ENCODE measurements at places on chromosomes 4 and X.
A peak's percentile ranks its signal among the peaks of the same experiment; 100 is the strongest.

DNA sequence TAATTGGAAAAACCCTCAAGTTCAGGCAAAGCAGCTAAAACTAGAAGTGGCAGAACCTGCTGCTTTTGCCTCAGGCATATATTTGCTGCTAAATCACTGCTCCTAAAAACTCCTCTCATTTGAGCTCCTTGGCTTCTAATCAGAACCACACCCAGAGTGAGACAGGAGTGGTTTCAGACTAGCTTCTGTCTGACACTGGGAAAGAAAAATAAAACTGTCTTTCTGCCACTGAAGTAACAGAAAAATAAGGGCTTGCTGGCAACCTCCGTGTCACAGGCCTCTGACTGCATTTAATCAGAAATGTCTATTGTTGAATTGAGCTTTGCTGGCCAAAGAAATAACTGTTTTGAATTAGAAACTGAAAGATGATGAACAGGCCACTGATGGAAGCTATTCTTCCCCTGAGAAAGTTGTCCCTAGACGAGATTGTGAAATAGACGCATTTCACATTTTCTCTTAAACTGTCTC is 52.1 kb upstream of the RAP2C start:
- no peak for DNase-seq

DNA sequence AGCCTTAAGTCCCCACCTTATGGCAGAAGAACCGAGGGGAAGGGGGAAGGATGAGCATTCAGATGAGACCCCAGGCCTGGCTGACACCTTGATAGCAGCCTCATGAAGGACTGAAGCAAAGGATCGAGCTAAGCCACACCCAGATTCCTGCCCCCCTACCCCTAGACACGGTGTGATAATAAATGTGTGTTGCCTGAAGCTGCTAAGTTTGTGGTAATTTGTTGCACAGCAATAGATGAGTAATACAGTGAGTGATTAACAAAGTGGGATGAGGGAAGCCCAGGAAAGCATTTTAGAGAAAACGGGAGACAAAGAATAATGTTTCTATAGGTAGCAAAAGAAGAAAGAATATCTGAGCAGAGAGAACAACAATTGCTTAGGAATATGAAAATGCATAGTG is 404.2 kb downstream of the MID1IP1 start:
- DNase-seq, result no peak

GRCh38 chr4:31592293-31592692 is 872.1 kb downstream of the PCDH7 start:
- no peak for DNase-seq

GRCh38 chr4:54255881-54256280 is 26.8 kb downstream of the PDGFRA start:
- no peak for DNase-seq

- DNase-seq, result no peak
Measured at GRCh38 chr4:14452764-14453163, 549.5 kb upstream of the CPEB2 start.

DNA sequence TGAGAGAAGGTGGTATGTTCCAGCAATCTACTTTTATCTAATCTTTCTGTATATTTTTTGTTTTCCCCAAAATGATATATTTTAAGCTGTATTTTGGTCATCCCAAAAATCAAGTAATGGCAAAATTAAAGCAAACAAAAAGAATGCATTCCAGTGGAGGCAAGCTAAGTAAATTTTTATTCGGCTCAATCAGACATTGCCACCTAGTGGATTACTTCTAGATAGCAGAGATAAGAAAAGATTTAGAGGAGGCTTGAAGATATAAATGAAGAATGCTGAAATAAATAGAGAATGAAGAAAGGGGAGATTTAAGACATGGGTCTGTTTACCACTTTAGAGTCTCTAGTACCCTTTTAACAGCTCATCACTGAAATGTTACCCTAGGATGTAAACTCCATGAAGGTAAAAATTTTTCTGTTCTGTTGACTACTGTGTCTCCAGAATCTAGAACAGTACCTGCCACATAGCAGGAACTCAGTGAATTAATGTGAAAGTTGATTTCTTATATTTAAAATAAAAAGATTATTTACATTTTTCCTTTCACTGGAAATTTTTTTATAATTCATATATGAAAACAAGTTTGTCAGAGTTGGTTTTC is 110.9 kb upstream of the ANK2 start:
- peak; percentile 46 for DNase-seq

DNA sequence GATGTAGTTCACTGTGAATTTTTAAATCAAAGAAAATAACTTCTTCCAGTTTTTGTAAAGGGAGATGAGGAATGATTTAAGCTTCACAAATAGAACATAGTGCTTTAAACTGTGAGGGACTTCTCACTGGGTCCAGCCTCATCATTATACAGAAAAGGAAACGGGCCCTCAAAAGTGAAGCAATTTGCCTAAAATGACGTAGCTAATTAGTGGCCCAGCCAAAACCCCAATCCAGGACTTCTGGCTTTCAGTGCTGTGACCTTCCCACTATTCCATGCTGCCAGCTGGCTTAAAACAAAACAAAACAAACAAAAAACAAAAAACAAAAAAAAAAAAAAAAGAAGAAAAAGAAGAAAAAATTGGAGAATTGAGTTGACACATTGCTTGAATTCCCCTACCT is 45.0 kb upstream of the STOX2 start:
- no peak for DNase-seq

GRCh38 chr4:10164877-10165283 is 48.3 kb upstream of the WDR1 start:
- peak; percentile 31 for DNase-seq

GRCh38 chr4:11650801-11651596 is 222.3 kb upstream of the HS3ST1 start:
- no peak for DNase-seq

- no peak for DNase-seq
Measured at GRCh38 chrX:154016366-154017076, 3.2 kb downstream of the IRAK1 start.

DNA sequence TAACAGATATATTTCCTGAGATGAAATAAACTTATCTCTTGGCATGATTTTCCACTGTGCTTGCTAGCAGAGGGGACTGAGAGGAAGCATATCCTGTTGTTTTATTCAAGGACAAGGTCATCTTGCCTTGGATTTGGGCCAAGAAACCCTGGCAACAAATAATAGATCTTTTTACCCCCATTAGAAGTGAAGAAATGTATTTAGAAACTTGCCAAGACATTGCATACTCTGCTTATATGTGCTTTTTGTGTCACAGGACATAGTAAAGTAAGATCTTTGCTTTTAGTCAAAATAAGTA is 170.2 kb downstream of the RAPGEF2 start:
- no peak for DNase-seq

- DNase-seq, result no peak
Measured at GRCh38 chr4:89403826-89404225, 96.2 kb upstream of the GPRIN3 start.

- DNase-seq, result no peak
Measured at GRCh38 chr4:188627892-188628291, 488.7 kb downstream of the TRIML1 start.

- DNase-seq, result no peak
Measured at GRCh38 chr4:30930276-30930675, 210.1 kb downstream of the PCDH7 start.

DNA sequence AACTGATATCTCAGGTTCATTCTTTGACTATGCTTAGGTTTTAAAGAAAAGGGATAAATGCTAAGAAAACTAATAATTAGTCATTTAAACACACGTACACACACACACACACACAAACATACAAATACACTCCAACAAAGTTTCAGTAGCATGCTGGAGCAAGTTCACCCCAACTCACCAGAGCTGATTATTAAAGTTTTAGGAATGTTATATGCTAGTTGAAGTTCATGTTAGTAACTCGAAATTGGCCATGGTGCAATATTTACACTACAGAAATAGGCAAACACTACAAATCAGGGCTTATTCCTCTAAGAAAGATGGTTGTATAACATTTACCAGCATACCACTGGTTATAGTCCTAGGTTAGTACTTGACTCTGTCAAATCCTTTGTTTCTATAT is 384.0 kb upstream of the DIPK2B start:
- DNase-seq, result no peak

DNA sequence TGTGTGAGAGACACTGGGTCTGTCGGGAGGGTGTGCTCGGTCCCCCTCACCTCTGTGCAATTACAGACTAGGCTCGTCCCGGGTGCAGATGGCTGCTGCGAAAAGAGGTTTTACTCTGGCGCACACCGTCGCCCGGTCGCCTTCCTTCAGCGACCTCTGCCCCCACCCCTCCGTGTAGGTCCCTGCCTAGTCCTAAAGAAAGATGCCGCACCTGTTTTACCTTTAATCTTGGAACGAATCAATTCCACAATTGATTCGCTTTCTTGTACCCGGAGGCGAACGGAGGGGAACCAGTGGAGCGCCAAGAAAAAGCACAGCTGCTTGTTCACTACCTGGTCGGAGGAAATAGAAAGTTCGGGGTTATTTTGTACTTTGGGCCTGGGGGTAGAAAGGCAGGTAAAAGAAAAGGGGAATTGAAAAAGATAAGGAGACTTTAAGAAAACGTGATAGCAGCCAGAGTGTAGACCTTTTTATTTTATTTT is 1.2 kb downstream of the NPNT start:
- peak; percentile 4 for DNase-seq

GRCh38 chr4:3202836-3203820 is 45.8 kb upstream of the MSANTD1 start:
- DNase-seq, result no peak

DNA sequence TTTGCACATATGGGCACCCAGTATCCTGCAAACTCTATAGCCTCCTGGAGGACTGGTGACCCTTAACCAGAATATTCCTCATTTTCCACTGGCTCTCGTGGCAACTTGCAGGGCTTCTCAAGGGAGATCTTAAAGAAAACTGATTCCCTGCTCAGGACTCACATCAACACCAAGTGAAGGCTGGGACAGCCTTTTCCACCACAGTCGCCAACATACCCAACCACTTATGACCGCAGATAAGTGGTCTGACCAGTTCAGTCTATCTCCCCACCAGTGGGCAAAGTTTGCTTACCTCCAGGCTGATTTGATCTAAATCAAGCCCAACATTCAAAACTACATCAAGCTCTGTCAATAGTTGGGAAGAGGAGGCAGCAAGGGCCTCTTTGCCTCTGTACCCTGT is 289.3 kb upstream of the GATB start:
- DNase-seq, result no peak

GRCh38 chr4:86250619-86251018 is 109.2 kb downstream of the MAPK10 start:
- no peak for DNase-seq

GRCh38 chr4:85243857-85244256 is 231.1 kb upstream of the ARHGAP24 start:
- no peak for DNase-seq

DNA sequence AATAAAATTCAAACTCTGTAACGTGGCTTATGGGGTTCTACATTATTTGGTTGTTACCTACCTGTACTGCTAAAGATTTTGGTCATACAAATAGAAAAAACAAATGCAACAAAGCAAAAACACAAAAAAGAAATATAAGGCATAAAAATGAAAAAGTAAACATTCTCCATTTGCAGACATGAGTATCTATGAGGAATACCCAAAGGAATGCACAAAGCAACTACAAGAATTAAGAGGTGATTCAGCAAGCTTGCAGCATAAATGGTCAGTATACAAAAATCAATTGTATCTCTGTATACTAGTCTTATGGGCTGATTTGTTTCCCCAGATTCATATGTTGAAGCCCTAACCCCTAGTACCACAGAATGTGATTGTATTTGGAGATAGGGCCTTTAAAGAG is 3.6 kb upstream of the PDE5A start:
- DNase-seq, result no peak

DNA sequence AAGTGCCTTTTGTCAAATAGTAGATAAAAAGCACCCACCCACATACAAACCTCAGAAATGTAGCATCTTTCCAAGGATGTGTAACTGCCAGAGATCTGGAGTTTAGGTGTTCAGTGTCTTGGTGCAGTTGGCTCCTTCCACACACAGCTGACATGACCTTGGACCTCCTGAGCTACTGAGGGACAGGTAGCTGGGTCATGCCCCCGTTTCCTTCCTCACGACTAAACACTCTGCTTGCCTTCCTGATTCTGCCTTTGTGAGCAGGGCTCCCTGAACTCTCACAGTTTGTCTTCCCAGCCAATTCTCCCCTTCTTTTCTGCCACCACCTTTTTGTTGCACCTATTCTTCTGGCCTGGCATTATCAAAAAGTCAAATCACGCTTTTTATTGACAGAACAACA is 10.2 kb upstream of the RUFY3 start:
- DNase-seq, result no peak

DNA sequence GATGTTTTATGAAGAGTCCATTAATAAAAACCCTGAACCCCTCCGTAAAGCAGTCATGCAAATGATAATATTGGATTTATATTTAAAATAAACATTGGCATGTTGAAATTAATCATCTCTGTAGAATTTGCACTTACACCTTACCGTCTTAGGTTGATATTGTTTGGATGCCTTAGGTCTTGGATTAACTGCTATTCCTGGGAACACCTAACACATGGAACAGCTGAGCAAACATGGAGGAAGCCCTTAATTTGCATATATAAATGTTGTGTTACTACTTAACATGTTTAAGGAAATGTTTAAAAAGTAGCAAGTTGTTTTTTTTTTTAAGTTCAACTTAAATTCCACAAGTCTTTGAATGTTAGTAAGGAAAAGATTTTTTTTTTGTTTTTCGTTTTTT is 62.5 kb downstream of the NSD2 start:
- DNase-seq, result no peak

DNA sequence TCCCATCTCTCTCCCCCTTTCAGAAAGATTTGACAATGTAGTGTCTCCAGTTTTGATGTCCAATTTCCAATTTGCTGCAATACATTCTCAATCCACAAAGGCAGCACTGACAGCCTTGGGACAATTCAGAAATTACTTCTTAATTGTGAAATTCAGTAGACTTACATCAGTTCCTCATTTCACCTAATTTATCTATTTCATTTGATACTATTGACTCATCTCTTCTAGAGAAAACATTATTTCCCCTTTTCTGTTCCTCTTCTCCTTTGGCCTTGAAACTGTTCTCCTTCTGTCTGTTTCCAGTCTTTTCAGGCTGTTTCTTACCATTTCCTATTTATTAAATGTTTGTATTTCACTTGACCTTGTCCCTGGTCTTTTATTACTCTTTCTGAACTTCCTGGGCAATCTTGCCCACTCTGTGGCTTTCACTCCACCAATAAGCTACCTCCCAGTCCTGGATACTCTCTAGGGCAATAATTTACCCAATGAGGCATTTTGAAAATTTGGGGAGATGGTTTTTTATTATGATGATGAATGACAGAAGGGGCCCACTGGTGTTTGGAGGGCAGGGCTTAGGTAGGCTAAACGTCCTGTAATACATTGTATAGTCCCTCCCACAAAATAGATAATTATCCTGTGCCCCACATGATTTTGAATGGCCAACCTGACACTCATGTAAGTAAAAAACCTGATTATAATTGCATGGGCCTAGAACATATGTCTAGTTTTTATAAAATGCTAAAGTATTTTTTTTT is 498.0 kb upstream of the BOD1L1 start:
- DNase-seq, result peak; percentile 10

Measured in GM13976 (cell line).